Midbrain (tissue), 1 donor: ENCODE measurements at places on chromosomes 6 and 20.
A peak's percentile ranks its signal among the peaks of the same experiment; 100 is the strongest.

GRCh38 chr6:152118678-152119077 lies 311.2 kb downstream of the ESR1 start:
- DNase-seq, result no peak

- no peak for DNase-seq
These were observed 6.0 kb downstream of the CLPSL1 start for GRCh38 chr6:35786810-35787209.

GRCh38 chr6:150567380-150567779 lies 32.3 kb upstream of the PLEKHG1 start:
- no peak for DNase-seq

DNA sequence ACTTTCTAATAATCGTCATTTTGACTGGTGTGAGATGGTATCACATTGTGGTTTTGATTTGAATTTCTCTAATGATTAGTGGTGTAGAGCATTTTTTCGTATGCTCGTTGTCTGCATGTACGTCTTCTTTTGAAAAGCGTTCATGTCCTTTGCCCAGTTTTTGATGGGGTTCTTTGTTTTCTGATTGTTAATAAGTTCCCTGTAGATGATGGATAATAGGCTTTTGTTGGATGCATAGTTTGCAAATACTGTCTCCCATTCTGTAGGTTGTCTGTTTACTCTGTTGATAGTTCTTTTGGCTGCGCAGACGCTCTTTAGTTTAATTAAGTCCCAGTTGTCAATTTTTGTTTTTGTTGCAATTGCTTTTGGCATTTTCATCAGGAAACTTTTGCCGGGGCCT lies 32.3 kb upstream of the XRN2 start:
- DNase-seq, result peak; percentile 9

DNA sequence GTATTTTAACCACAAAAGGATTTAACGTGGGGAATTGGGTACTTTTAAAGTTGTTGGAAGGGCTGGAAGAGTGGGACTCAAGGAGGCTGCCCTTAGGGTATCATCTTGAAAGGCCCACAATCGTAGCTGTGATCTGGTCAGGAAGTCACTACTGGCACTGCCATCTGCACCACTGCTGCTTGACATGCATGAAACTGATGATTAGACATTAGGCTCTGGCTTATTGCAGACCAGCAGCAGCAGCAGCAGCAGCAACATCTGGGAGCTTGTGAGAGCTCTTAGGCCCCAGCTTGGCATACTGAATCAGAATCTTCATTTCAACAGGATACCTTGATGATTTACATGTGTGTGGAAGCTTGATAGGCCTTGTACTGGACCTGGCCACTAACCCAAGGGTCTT lies 68.6 kb downstream of the PHF20 start:
- DNase-seq, result no peak

GRCh38 chr6:122620902-122621301 lies 10.7 kb downstream of the PKIB start:
- DNase-seq, result no peak

DNA sequence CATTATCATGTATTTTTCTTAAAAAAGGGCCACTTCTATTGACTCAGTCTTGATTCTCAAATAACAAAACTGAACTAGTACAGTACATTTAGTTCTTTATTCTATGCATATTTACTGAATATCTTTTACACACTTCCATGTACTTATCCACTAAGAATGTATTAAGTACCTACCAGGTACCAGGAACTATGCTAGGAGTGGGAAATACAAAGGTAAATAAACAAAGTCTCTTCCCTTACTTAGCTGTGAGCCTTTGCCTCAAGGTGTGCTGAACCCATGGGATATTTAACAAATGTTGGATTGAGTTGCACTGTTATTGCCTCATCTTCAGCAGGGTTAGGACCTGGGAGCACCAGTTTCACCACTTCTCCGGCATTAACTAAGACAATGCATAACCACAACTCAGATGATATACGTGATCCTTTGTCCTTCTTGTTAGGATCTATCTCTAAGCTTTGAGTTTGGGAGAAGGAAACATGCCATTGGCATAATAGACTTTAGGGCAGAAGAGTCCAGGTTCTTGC lies 533.9 kb downstream of the TFAP2B start:
- DNase-seq, result no peak

DNA sequence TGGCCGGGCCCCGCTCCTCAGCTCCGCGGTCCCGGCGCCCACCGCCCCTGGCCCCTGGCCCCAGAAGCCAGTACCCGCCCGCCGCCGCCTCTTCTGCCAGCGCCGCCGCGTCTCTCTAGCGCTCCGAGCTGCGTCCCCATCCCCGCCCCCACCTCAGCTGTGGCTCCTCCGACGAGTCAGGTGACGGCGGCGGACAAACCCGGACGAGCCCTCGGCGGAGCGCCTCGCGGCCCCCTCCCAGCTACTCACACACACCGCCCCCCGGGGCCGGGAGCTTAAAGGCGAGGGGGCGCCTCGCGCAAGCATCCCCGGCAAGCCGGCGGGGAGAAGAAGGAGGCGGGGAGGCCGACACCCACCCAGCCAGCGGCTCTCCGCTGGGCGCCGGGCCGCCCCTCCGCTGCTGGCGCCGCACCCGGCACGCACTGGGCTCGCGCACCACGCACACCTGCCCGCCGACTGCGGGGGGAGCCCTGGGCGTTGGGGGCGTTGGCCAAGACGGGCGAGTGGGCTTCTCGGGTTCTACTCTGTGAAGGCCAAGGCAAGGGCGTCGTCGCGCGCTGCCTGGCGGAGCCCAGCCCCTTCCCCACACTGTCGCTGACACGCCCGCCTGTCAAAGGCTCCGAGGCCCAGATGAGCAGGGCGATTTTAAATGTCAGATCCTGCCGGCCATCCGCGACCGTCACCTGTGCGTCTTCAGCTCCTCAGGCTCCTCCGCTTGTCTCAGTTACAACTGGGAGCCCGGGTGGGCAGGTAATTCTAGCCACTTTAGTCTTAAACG lies at the start of gene SNAP91:
SNAP91 (minus strand) TSS at position 132 of the 778 bp plus-strand sequence. CDS start 1,174 bp downstream, outside the sequence.
- DNase-seq, result peak; percentile 75

DNA sequence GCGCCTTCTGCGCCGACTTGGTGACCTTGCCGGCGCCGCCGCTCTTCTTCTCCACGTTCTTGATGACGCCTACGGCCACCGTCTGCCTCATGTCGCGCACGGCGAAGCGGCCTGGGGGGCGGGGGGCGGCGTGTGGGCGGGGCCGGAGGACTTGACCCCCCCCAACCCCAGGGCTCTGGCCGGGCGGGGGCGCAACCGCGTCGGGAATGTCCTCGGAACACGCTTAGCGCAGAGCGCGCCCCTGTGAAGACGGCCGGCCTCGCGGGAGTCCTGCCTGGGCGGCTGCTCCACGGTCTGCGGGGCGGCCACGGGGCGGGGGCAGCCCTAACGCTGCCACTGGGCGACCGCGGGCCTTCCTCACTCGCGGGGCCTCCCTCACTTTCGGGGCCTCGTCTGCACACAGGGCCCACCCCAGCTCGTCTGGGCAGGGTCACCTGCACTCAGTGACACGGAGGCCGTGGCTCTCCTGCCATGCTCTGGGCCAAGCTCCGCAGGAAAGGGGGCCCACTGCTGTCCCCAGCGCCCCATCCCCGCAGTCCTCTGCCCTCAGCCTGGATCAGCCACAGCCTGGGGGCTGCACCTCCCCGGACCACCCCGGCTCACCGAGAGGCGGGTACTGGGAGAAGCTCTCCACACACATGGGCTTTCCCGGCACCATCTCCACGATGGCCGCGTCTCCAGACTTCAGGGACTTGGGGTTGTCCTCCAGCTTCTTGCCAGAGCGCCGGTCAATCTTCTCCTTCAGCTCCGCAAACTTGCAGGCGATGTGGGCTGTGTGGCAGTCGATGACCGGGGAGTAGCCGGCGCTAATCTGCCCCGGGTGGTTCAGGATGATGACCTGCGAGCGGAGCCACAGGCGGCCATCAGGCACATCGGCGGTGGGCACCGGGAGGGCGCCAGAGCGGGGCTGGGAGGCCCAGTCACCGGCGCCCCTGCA lies 10.3 kb downstream of the EEF1A2 start:
- no peak for DNase-seq

- peak; percentile 67 for DNase-seq
These were observed 32.4 kb upstream of the FAM184A start for GRCh38 chr6:119110601-119111548.

GRCh38 chr6:112179631-112180030 lies 74.7 kb downstream of the LAMA4 start:
- DNase-seq, result no peak

- DNase-seq, result no peak
These were observed 51.5 kb upstream of the TRIM26 start for GRCh38 chr6:30264743-30265142.

GRCh38 chr20:47791084-47791599 lies 5.9 kb upstream of the SULF2 start:
- DNase-seq, result no peak

GRCh38 chr6:73566954-73567591 lies 46.2 kb upstream of the EEF1A1 start:
- no peak for DNase-seq

GRCh38 chr6:144443157-144443556 lies 158.0 kb downstream of the UTRN start:
- no peak for DNase-seq

GRCh38 chr6:53375847-53376246 lies 27.1 kb upstream of the ELOVL5 start:
- DNase-seq, result no peak

- DNase-seq, result no peak
These were observed 184.2 kb upstream of the LAMP5 start for GRCh38 chr20:9330151-9330550.

GRCh38 chr20:4929686-4930397 lies 71.5 kb downstream of the SLC23A2 start:
- DNase-seq, result no peak

DNA sequence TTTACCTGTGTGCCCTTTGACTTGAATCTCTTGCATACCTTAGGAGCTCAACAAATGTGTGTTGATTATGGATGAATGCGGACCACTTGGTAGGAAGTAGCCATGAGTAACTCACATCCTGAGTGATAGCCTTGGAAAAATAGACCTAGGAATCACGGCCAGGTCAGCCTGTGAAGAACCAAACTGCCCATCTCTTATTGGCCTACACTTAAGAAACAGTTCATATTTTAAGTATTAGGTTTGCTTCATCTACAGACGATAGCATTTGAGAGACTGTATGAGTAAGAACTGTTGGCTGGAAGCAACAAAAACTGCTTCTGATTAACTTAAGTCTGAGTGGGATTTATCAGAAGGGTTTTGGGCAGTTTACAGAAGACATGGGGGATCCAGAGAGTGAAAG lies 320.1 kb upstream of the PRND start:
- DNase-seq, result no peak

DNA sequence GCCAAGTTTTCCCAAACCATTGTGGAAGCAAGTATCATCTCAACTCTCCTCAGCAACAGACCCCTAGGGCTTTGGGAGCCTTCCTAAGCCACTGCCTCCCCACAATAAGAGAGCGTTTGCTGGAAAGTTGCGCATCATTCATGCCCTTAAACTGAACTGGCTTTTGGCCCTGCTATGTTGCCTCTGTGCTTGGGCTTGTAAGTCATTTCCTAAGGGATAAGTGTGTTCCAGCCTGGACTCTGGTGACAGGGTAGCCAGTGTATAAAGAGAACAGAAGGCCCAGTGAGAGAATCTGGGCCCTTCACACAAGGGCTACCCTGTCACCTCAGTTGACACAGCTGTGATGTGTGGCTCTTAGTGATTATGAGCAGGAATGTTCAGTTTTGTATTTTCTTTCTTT lies 77.8 kb downstream of the COL9A1 start:
- DNase-seq, result peak; percentile 31

GRCh38 chr6:166143011-166143410 lies 24.6 kb downstream of the TBXT start:
- no peak for DNase-seq

DNA sequence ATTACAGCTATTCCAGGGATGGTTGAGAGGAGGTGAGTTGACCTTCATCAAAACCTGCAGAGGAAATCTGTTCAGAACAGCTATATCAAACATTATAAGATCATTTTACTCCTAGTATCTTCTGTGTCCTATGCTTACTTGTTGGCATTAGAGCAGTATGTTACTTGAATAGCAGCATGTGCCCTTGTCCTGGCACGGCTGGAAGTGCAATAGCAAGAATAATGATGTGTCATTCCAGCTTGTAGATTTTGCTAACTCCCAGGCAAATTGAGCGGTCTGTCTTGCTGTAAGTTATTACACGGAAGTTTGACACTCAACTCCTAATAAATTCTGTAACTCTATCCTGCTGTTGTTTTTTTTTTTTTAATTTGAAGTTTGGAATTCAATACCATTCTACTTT lies 385.5 kb downstream of the TENT5A start:
- no peak for DNase-seq

- no peak for DNase-seq
These were observed 28.1 kb upstream of the TXNDC5 start for GRCh38 chr6:7938562-7939183.

GRCh38 chr6:235763-236360 lies 56.4 kb upstream of the DUSP22 start:
- DNase-seq, result no peak

GRCh38 chr6:95601133-95601532 lies 23.8 kb downstream of the MANEA start:
- DNase-seq, result no peak

DNA sequence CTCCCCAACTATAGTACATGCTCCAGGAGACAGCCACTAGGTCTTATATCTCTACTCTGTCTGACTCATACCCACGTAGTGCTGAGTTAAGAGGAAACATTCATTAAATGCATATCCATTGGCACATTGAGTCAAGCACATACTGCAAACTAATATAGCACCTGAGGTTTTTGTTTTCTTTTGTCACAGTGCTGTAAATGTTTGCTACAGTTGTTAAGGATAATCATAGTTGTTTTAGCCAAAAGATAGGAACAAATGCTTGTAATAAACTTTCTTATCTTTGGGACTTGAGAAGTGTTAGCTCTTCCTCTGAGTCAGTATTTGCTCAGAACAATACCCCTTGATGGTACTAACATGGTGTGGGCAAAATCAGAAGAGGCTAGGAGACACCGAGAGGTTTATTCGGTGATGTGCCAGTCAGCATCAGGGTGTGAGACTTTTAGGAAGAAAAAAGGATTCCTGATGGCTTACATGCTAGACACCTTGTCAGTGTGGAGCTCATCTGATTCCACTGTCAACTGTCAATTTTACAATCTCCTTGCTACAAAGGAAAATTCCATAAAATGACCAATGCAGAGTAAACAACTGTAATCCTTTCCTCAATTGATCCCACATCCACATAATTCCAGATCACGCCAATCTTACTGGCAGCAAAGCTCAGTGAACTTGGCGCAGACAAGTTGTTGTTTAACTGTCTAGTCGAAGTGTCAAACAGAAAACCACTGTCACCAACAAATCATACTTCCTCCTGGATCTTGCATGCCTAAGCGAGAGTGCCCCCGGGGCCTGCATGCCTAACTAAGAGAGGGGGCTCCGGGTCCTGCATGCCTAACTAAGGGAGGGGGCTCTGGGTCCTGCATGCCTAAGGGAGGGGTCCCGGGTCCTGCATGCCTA lies 36.1 kb downstream of the ELOVL2 start:
- DNase-seq, result no peak

- no peak for DNase-seq
These were observed 109.4 kb downstream of the GRM4 start for GRCh38 chr6:34036357-34037069.

DNA sequence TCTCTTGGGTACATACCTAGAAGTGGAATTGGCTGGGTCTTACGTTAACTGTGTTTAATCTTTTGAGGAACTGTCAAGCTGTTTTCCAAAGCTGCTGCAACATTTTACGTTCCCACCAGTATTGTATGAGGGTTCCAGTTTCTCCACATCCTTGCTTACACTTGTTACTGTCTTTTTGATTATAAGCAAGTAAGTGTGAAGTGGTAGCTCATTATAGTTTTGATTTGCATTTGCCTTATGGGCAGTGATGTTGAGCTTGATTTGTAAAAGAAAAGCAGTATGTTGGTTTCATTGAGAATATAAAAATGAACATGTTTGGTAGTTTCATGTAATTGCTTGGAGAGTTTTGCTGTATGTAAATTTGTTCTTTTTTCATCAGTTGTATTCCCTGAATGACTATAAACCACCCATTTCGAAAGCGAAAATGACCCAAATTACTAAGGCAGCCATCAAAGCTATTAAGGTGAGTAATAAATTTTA lies 40.4 kb downstream of the SCAF8 start:
- DNase-seq, result no peak
